Inflammatory macrophage treated with lipopolysaccharide for 4 hours (primary cell): ENCODE measurements at places on chromosomes 3 and 15.

DNA sequence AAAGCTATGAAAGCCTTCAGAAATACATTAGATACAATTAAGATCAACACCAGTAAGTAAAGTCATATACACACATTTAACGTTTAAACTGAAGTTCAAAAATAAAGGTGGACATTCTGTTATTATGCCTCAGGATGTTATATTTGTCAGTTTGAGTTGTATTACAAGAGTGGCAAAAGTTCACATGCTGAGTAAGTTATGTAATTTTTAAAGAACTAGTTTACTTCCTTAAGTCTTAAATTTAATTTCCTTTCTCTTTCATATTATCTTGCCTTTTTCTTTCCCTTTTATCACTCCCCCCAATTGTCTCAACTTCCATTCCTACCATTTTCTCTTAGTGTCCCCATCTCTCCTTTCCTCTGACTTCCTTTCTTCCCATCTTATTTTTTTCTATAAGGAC, 4.9 kb upstream of the GPR87 start:
- peak; percentile 60 for DNase-seq

DNA sequence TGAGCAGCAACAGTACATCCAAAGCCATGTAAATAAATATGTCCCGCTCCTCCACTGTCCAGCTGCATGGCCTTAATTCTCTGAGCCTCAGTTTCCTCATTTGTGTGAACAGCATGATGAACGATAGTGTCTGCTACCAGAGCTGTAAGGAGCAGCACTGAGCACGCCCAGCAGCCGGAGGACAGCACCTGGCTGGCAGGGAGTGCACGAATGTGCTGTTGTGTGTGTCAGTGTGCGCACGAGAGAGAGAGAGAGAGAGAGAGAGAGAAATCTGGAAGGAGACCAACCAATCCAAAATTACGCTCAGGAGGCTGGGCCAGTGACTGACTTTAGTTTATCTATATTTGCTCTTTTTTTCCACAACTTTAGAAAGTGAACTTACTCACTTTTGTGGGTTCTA, 26.6 kb upstream of the PLXNA1 start:
- no peak for DNase-seq

GRCh38 chr3:10108091-10108490, at the start of gene FANCD2OS:
TSS of gene FANCD2OS (minus strand) at chr3:10108255. CDS start at chr3:10104774, 3,481 bp downstream.
- no peak for DNase-seq

DNA sequence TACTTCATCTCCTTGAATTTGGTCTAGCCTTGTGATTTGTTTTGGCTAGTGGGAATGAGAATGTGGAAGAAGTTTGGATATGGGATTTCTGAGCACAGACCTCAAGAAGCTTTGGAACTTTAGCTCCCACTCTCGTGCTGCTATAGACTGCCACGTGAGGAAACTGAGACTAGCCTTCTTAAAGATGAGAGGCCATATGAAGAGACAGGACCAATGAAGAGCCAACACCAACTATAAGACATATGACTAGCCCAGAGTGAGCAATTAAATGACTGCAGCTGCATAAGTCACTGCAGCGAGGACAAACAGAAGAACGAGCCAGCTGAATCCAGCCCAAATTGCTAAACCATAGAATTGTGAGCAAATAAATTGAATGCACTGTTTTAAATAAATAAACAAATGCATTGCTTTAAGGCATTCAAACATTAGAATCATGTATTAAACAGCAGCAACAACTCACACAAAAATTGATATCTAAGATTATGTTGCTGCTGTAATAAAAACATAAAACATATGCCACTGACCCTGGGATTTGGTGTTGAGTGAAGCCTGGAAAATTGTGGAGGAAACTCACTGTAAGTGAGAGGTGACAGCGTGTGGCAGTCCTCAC, 15.7 kb upstream of the CNTN4 start:
- DNase-seq: no peak

GRCh38 chr15:38208779-38209178, 43.9 kb upstream of the SPRED1 start:
- DNase-seq: no peak

DNA sequence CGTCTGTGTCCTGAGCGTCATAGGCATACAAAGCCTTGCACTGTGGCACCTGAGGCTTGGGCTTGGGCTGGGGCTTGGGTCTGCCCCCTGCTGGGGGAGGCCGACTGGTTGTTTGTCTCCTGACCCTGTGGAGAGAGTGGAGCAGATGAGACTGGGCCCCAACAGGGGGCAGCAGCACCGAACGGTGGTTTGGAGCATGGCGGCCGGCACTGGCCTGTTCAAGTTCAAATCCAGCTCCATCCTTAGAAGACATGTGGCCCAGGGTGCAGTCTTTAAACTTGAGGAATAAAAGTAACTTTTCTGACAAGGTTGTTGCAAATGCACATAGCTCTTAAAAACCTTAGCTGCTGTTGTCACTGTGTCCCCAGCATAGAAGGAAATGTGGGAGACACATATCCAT, 33.3 kb downstream of the CCNB2 start:
- peak; percentile 48 for DNase-seq

DNA sequence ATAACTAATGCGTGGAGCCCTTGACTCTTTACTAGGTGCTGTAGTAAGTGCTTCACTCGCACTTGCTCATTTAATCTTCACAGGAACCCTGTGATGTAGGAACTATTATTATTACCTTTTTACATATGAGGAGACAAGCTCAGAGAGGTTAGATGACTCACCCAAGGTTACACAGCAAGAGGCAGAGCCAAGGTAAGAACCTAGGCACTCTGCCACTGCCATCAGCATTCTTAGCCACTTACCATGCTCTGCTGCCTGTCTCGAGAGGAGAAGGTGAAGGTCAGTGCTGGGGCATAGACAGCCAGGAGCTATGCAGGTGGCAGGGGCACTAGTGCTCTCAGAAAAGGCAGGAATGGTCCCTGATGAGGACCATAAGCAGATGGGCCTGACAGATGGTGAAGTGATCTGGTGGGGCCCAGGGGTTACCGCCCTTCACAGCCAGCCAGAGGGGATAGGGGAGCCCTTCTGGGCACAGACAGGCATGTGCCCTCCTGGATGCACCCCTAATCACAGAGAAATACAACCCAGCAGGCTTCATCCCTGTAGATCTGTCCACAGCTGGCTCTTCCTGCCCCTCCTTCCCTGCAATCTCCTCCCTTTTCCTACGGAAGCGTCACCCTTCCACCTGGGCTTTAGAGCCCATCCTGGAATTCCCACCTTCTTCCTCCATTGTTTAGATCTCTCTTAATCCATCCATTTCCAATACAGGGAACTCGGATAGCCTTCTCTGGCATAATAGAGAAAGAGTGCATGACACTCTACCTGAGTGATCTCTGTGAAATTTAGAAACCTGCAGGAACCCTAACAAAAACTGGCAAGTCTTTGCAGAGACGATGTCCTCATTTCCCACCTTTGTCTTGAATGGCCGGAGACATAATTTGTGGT, 26.9 kb downstream of the ABTB1 start:
- no peak for DNase-seq

GRCh38 chr3:185677146-185677829, 91.2 kb downstream of the SENP2 start:
- peak; percentile 68 for DNase-seq

DNA sequence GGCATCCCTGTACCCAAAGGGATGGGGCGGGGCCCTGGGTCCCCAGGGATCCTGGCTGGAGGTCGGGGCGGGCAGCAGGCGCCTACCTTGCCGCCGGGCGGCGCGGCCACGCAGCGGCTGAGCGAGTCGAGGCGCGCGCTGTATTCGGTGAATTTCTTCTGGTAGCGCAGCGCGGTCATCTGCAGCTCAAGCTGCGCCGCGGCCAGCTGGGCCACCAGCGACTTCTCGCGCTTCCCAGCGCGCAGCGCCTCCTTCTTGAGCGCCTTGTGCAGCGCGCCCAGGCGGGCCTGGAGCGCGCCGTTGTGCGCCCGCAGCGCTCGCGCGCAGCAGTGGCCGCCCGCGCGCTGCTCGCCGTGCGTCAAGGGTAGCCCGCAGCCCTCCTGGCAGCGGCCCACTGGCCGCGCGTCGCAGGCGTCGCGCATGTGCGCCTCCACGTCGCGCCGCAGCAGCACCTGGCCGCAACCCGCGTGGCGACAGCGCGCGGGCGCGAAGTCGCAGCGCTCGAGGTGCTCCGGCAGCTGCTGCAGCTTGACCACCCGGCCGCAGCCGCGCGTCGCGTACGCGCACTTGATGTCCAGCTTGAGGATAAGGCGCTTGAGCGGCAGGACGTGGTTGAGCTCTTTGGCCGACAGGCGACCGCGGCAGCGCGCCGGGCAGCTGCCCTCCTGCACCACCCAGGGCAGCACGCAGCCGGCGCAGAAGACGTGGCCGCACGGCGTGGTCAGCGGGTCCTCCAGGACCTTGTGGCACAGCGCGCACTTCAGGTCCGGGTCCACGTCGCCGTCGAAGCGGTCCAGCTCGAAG, 522 bp downstream of the PDZRN3 start:
- no peak for DNase-seq

GRCh38 chr15:75493732-75494131, 42.2 kb upstream of the SIN3A start:
- DNase-seq: no peak

- peak; percentile 90 for DNase-seq
Measured at GRCh38 chr3:120203016-120203415, 82.0 kb downstream of the GPR156 start.

GRCh38 chr3:36900474-36901443, 44.1 kb downstream of the TRANK1 start:
- DNase-seq: no peak

- DNase-seq: peak; percentile 60
Measured at GRCh38 chr3:128155616-128156360, 2.5 kb downstream of the EEFSEC start.

DNA sequence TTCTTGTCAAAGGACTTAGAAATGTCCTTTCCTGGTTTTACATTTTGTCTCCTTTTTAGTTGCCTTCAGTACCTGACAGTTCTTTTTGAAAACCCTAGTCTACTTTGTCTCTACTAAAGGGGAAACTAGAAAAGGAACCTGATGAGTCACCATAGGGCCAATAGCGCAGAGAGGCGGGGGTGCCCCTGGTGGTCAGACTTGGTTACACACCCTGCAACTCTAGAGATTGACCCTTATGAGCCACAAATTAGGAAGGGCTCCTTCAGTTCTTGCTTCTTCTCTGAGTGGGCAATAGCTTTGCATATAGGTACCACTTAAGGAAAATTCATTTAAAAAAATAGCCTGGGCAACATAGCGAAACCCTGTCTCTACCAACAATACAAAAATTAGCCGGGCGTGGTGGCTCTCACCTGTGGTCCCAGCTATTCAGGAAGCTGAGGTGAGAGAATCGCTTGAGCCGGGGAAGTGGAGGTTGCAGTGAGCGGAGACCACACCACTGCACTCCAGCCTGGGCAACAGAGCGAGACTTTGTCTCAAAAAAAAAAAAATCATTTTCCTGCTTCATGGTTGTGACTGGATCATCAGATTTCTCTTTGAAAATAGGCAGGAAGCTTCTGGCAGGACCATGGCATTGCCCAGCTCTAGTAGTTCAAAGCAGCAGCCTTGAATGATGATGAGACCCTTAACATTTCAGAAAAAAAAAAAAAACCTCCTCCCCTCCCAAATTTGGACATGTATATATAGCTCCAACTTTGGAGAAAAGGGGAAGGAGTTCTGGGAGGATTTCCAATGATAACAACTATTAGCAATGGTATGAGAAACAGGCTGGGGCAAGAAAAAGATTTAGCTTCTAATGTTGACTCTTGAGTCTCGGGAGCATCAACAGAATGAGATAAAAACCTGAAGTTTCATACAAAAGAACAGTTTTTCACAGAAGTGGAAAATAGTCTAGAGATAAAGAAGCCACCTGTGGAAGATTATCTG, 45.2 kb upstream of the RASA2 start:
- peak; percentile 85 for DNase-seq

GRCh38 chr3:54837964-54838363, 89.9 kb downstream of the LRTM1 start:
- no peak for DNase-seq

DNA sequence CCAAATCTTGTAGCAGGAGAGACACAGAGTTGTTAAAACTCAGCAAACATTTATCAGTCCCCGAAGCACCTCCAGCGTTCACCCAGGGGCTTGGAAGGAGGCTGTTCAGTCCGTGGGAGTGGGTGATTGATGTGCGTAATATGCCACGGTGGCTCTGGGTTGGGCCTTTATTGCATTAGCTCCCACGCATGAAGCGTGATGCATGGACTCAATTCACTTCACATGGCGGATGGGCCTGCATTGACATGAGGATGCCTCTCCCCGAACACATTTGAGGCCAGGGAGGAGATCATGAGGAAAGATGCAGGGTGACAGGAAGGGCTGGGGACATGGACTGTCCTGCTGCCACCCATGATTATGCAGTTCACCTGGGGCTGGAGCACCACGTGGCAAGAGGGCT, 126.5 kb downstream of the FAM43A start:
- no peak for DNase-seq

- DNase-seq: no peak
Measured at GRCh38 chr3:58341376-58341775, 8.7 kb downstream of the PXK start.

- no peak for DNase-seq
Measured at GRCh38 chr15:78345396-78346125, 5.4 kb downstream of the CRABP1 start.

DNA sequence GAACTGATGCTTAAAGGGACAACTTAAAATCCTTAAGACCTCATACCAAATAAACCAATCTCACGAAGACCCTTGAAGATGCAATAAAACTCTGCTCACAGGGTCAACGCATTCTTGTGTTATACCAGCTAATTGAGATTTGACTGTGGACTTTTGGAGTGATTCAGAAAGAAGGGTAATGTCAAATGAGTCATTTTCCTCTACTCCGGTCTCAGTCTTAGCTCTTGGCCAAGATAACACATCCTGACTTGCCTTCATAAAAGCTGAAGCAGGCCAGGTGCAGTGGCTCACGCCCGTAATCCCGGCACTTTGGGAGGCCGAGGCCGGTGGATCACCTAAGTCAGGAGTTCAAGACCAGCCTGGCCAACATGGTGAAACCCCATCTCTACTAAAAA, 3.8 kb downstream of the PKM start:
- peak; percentile 80 for DNase-seq

- no peak for DNase-seq
Measured at GRCh38 chr3:73621388-73621787, 3.4 kb downstream of the PDZRN3 start.

DNA sequence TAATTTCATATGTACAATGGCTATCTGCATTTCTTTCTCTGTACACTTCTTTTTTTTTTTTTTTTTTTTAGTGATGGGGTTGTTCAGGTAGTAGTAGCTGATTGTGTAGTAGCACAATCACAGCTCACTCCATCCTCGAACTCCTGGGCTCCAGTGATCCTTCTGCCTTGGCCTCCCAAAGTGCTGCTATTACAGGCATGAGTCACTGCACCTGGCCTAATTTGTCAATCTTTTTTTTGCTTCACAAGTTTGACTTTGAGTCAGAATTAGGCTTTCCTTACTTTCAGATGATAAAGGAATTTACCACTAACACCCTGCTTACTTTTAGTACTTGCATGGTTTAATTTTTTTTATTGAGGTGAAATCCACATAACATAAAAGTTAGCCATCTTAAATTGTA, 28.0 kb downstream of the MAP1A start:
- no peak for DNase-seq
